ENCODE measurements at places on chromosomes 5 and 9.

GRCh38 chr9:7178729-7179128 lies 421.0 kb downstream of the KDM4C start:
- no peak for DNase-seq

DNA sequence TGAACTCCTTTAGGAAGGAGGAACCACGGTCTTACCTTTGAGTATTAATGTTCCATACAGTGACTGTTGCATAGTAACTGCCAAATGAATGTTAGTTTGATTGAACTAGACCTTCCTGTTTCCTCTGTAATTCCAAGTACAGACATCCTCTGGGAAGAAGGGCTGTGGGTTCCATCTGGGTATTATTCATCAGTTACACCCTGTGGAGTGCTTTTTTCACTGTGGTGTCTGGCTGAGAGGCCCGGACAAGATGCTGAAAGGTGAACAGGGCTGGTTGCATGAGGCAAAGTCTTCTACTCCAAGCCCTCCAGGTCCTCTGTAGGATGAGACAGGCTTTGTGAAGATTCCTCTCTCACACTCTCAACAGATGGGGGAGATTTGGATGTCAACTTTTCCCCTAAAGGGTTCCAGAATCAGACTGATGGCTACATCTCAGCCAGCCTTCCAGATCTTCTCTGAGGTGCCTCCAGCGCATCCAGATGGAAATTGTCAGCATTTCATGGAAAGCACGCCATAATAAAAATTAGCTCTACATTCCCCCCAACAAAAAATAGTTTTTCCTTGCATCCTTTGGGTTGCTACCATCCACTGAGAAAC lies 230.9 kb downstream of the GAS1 start:
- no peak for DNase-seq

- DNase-seq: no peak
Measured at GRCh38 chr5:3121813-3122212, 370.3 kb upstream of the IRX2 start.

DNA sequence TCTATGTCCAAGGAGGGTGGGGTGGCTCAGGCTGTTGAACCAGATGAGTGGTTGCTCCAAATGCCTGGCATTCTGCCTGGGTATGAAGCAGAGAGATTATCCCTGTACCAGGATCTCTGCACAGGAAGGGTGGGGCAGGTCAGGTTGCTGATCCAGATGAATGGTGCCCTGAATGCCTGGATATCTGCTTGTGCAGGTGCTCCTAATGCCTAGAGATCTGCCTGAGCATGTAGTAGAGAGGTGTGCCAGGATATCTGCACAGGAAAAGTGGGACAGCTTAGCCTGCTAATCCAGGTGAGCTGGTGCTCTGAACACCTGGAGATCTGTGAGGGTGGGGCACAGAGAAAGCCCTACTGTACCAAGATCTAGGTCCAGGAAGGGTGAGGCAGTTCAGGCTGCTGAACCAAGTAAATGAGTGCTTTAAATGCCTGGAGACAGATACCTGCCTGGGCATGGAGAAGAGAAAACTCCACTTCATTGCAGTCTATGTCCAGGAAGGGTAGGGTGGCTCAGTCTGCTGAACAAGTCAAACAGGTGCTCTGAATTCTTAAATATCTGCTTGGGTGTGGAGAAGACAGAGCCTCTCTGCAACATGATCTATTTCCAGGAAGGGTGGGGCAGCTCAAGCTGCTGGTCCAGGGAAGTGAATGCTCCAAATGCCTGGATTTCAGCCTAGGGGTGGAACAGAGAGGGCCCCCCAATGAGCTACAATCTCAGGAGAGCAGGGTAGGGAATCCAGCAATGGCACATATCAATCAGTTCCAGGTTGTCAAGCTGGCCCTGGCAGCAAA lies 189.4 kb upstream of the DMRTA1 start:
- DNase-seq: no peak

Measured in CMK (cell line).